ENCODE measurements at places on chromosomes 1 and 21.

DNA sequence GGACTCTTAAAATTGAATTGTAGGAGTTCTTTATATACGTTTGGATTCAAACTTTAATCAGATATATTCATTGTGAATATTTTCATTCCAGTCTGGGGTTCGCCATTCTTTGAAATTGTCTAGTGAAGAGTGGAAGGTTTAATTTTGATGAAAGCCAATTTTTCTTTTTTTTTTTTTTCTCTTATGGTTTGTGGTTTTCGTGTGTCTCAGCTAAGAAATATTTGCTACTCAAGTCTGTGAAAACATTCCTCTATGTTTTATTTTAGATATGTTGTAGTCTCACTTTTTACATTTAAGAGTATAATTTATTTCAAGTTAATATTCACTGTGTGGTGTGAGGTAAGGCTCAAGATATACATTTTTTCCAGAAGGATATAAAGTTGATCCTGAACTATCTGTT, 220.5 kb downstream of the KCNT2 start:
- DNase-seq, result no peak

GRCh38 chr21:32757804-32758203, 13.8 kb downstream of the PAXBP1 start:
- DNase-seq, result no peak

DNA sequence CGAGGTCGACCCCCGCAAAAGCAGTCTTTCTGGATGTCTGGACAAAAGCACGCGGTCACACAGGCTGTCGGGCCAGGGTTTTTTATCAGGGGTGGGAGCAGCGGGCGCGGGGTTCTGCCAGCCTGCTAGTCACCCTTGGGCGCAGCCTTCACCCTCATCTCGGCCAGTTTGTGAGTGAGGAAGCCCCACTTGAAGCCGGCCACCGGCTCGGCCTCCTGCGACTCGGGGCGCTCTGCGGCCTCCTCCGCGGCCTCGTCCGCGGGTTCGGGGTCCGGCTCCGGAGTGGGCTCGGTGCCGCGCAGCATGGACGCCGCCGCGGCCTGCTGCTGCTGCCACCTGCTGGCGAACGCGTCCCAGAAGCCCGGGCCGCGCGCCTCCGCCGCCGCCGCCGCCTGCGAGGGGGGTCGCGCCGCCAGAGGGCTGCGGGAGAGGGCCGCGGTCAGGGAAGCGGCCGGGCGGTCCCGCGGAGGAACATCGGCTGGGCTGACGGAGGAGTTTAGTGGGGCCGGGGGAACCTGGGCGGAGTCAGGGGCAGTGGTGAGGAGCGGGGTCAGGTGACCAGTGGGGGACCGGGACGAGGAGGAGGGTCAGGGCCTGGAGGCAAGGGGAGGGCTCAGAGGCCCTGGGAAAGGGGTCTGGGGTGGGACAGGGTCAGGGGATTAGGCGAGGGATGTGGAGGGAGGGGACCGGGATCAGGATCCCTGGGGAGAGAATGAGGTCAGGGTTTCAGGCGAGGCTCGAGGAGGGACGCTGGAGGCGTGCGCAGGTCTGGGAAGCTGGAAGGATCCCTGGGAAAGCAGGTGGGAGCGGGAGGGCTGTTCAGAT, 4.5 kb downstream of the C1orf232 start:
- DNase-seq, result peak; percentile 33

DNA sequence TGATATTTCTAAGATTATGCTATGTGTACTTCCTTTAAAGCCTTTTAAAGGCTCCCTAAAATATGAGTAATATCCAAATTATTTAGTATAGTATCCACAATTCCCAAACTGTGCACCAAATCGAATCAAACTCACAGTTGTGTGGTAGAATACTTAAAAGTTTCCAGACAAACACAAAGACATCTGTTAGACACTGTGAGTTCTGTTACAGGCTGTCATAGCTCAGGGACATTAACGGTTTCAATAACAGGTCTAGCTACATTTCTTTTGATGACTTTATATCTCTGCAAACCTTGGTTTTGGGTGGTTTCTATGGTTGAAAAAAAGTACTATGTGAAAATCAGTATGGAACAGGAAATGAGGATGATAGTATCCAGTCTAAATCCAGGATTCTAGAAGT, 36.9 kb upstream of the NEK7 start:
- no peak for DNase-seq

GRCh38 chr1:155598842-155599331, 11.1 kb upstream of the MSTO1 start:
- no peak for DNase-seq

- no peak for DNase-seq
These were observed 330.0 kb downstream of the SETD4 start for GRCh38 chr21:35730325-35730724.

DNA sequence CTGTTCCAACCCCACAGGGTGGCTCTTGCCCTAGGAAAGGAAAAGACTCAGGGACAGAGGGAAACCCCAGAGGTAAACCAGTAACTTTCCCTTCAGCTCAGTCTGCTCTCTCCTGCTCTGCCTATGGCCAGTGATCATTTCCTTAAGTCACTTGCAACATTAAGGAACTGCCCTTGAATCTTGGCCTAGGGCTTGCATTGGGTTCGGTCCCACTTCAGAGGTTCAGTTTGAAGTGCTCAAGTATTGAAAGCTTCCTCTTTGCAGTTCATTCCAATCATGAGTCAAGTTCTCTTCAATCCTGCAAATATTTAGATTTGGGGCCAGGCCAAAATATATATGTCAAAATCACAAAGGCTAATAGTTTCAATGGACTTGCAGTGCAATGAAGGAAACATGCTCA, 97.7 kb upstream of the IRF2BP2 start:
- DNase-seq, result no peak

DNA sequence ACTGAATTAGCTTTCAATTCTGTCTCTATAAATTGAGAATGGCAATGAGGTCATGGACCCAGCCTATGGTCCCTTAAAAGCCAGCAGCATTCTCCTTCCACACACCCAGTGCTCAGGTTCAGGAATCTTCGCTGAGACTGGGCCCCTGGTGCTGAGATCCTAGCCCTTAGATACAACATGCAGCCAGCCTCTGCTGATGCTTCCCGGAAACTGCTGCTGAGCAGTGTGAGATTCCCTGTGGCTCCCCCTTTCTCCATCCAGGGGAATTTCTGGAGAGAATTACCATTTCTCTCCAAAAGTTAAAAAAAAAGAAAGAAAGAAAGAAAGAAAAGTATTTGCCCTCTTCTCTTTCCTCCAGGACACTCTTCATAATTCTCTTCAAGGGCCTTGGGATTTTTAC, 31.7 kb upstream of the RALGPS2 start:
- DNase-seq, result no peak

DNA sequence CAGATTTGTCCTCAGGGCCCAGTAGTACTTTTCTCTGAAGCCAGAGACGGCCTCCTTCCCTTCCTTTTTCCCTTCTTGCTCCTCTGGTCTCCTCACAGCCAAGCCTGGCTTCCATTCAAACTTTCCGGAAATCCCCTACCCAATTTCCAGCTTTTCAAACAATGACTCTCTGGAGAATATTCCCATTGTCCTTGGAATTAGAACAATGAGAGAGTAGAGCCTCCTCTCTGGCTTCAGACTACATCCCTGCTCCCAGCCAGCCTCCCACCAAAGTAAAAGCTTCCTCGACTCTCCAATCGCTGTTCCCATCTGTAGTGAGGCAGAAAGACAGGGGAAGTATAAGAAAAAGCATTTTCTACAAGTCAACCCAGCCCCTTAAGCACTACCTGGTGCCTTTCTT, 77.7 kb upstream of the SOX13 start:
- DNase-seq, result no peak

DNA sequence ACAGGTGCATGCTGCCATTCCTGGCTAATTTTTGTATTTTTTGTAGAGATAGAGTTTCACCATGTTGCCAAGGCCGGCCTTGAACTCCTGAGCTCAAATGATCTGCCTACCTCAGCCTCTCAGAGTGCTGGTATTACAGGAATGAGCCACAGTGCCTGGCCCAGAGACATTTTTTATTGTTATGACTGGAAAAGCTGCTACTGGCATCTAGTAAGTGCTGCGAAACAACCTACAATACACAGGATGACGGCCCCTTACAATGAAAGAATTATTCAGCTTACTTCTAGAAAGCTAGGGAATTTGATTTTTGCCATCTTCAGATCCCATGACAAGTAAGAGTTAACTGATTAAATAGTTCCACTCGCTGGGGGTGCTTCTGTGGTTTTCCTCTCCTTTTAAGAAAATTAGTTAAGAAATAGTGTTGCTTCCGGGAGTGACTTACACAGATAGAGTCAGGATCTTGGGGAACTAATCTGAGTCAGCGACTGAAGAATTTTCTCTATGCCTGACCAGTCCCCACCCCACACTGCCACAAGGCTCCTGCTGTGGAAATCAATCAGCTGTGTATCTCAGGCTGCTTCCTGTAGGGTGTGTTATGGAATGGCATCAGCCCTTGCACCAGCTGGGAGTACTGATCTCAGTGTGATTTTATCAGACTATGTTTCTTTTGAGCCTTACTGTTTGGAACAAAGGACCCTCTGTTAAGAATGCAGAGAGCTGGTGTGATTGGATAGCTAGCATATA, 93.0 kb upstream of the BMP8A start:
- no peak for DNase-seq

DNA sequence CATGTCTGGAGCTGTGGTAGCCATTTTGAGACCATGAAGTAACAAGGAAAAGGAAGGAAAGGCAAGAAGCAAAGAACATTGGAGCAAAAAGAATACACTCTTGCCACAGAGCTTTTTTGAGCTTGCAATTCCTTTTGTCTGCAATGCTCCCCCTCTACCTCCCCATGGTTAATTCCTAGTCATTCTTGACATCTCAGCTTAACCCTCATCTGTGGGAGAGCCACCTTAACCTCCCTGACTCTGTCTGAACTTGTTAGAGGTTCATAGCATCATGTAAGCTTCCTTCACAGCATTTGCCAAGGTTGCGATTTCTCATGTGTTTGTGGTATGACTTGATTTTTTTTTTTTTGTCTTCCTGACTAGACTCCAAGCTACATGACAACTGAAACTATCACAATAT, 564.1 kb upstream of the PLXNA2 start:
- no peak for DNase-seq

DNA sequence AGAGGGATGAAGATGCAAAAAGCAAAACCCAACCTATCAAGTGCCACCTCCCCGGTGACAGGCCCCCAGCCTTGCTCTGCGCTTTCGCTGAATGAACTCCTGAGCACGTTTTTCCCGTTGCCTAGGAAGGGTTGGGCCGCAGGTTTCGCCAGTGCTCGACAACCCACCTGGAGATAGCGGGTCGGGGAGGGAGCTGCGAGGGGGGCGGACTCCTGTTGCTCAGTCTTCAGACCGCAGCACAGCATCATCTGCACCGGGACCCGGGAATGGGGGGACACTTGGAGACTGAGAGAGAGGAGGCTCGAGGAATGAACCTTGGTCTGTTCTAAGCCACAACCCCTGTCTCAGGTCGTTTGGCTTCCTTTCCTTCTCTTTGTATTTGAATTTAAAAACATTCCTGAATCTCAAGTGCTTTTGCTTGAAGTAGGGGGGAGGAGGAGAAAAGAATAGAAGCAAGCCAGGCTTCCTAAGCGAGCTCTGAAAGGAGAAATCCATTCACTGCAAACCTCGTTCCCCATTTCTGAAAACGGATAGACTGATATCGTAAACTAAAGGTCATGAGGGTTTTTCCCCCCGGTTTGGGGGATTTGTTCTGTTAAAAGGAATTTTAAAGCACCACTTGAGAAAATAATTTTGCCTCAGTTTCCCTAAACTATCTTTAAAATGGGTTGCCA, 1.2 kb downstream of the AK5 start:
- no peak for DNase-seq

DNA sequence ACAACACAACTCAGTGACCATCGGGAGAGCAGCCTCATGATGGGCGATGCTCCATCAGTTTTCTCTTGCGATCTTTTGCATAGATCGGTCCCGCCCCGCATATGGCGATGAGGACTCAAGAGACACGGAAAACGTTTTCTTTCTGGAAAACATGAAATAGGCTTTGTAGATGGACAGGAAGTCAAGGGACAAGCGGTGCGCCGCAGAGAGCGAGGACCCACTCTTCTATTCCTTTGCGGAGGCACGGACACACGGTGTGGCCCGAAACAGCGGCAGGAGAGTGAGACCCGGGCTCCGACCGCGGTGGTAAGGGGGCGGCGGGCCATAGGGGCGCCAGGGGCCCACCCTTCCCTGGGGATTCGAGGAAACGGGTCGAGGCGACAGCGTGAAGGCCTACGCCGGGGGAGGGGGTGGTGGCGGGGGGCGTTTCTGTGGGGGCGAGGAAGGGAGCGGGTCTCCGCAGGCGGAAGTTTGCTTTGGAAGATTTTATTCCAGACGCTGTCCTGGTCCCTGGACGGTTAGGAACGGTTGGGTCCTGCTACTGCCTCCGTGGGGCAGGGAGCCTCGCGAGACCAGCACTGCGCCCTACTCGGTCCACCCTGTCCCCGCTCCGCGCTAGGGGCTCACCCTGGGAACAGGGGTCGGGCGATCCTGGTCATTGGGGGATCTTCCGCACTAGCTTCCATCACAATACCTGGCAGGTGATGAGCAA, 796 bp upstream of the TDRKH start:
- DNase-seq, result no peak

DNA sequence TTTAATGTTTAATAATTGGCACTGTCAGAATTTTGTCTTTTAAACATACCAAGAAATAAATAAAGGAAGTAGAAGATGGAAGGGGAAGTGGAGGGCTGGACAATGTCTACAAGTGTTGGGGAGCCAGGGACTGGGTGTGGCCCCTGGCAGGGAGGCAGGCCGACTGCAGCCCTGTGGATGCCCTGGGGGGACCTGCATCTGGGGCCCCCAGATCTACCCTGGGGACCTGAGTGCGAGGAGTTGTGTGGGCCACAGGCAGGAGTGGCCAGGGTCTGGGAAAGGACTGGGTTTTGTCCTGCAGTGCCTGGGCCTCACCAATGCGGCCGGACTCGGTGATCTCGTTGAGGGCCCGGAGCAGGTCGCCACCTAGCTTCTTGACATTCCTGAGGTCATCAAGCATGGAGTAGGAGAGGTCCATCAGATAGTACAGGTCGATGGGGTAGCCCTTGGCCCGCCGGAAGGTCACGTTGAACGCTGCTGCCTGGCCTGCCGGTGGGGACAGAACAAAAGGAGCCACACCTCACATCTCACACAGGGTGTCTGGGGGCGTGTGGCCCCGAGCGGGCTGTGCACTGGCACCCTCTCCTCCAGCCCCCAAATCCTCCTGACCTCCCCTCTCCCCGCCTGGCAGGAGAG, 17.5 kb downstream of the ITGB2 start:
- DNase-seq, result no peak

- no peak for DNase-seq
These were observed 99.7 kb upstream of the WLS start for GRCh38 chr1:68332041-68332440.

GRCh38 chr21:41640748-41641509, 125.9 kb downstream of the RIPK4 start:
- DNase-seq, result no peak

- no peak for DNase-seq
These were observed 32.1 kb downstream of the HMGB4 start for GRCh38 chr1:33895976-33896375.

Measured in activated T-helper 9 cell treated with anti-CD3 and anti-CD28 coated beads, Interleukin-2, amount 50 U/mL, for 16 hours (primary cell).